ENCODE measurements at places on chromosomes 7 and 10. TPM values are rescaled to one million over a fixed set of nuclear protein-coding genes. Genes with fewer than 3 reads are reported as not detected.

Gene PRKG1
- 19.5 TPM for total RNA-seq

Gene FLNC
- 93.7 TPM for total RNA-seq

Gene FFAR4
- not detected for total RNA-seq

Gene SEMA3E
- 0.29 TPM for total RNA-seq

Gene NPS
- not detected for total RNA-seq

Gene VSIR
- 75.3 TPM for total RNA-seq

Gene TSPAN33
- total RNA-seq, result under 0.01 TPM

Gene ANXA8L1
- total RNA-seq, result 0.29 TPM

Gene GARIN1A
- total RNA-seq, result 2.1 TPM

Gene C1QL3
- total RNA-seq, result not detected

Gene CYP2C8
- total RNA-seq, result 0.29 TPM

Gene CFAP46
- 0.29 TPM for total RNA-seq

Gene KCNH2
- total RNA-seq, result not detected

Measured in osteoblast (primary cell).